ENCODE measurements at places on chromosomes 7 and 10. TPM values are rescaled to one million over a fixed set of nuclear protein-coding genes. Genes with fewer than 3 reads are reported as not detected.
A peak's percentile ranks its signal among the peaks of the same experiment; 100 is the strongest.

GRCh38 chr7:26645121-26645520, 219.3 kb downstream of the SKAP2 start:
- no peak for DNase-seq

DNA sequence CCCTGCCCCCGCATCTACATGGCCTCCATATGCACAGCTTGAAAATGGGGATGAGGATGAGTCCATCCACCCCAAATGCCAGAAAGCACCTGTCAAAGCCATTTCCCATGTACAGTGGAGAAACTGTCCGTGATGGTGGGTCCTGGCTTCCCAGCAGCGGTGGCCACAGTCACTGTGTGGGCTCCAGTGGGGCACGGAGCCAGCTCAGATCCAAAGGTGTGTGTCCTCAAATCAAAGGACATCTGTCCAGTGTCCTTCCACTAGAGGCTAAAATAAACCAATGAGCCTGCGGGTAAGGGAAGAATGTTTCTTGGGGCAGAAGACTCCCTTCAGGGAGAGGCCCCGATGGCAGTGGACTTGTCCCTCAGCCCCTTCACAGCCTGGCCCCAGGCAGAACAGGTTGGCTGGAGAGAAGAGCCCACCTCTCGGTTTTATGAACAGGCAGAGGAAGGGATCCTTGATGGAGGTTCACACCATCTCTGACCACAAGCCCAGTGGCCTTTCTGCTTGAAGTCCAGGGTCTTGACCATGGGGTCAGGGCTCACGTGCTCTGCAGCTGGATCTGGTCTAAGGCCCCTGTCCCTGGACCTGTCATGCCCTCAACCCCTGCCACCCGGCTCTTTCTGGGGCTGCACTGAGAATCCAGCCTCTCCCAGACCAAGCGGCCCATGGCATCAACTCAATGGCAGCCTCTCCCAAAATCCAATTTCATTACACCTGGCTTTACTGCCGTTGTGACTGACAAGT, 106.9 kb downstream of the TCERG1L start:
- no peak for DNase-seq

- DNase-seq, result no peak
These were observed 24.1 kb upstream of the CDCA7L start for GRCh38 chr7:21969822-21970221.

- DNase-seq, result no peak
These were observed 79.2 kb upstream of the PPP1R3C start for GRCh38 chr10:91711885-91712680.

- DNase-seq, result no peak
These were observed 988 bp upstream of the CD36 start for GRCh38 chr7:80637454-80637853.

- no peak for DNase-seq
These were observed 177.3 kb downstream of the TMEM178B start for GRCh38 chr7:141251180-141251579.

DNA sequence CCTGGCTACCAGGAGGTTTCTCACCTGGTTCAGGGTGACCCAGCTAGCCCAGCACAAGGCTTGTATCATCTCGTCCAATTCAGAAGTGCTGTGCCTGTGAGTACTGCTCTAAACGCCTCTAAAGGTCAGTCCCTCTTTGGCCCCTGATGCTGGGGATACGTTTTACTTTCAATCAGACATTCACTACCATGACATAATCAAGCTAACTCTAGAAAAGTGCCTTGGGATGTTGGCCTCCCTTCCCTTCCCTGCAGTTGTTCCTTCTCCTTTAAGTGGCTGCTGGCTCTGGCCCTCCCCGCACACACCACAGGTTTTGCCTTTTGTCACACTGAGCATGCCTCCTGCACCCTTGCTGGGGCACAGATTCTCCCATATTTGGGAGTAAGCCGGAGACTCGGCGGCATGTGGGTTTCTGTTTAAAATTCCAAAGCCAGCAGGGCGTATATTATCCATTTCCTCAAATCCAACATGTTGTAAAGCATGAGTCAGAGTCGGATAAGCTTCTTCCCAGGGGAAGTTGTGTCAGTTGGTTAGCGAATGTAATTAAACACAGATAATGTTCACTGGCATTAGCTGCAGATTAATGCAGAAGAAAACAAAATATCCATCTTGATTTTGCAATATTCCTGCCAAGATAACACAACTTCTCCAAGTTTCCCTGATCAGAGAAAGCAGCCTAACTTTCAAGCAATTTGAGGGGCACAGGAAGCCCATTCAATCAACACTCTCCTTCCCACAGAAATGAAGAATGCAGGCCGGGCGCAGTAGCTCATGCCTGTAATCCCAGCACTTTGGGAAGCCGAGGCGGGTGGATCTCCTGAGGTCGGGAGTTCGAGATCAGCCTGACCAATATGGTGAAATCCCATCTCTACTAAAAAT, 31.8 kb upstream of the VCL start:
- no peak for DNase-seq

DNA sequence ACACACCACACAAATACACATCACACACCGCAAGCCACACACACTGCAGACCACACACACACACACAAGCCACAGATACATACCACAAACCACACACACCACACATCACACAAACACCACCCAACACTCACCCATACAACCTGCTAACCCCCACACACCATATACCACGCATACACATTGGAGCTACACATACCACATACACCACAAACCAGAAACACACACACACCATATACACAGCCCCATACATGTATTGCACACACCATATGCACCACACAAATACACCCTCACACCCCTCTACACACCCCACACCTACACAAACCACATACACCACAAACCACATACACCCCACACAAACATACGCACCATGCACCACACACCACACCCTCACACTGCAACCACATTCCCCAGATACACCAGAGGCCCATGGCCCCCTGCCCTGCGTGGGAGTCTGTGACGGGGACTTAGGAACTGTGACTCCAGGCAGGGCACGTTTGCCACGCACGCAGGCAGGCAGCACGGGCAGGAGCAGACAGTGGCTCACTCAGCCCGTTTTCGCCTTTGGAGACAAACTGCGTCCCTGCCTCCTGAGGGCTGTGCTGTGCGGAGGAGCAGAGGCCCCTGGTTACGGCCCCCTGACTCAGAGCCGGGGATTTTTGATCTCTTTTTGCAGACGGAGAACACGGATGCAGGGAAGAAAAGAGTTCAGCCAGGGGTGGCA, 52.6 kb downstream of the TMEM209 start:
- peak; percentile 20 for DNase-seq

GRCh38 chr10:32995751-32996150, 37.7 kb upstream of the ITGB1 start:
- DNase-seq, result no peak

DNA sequence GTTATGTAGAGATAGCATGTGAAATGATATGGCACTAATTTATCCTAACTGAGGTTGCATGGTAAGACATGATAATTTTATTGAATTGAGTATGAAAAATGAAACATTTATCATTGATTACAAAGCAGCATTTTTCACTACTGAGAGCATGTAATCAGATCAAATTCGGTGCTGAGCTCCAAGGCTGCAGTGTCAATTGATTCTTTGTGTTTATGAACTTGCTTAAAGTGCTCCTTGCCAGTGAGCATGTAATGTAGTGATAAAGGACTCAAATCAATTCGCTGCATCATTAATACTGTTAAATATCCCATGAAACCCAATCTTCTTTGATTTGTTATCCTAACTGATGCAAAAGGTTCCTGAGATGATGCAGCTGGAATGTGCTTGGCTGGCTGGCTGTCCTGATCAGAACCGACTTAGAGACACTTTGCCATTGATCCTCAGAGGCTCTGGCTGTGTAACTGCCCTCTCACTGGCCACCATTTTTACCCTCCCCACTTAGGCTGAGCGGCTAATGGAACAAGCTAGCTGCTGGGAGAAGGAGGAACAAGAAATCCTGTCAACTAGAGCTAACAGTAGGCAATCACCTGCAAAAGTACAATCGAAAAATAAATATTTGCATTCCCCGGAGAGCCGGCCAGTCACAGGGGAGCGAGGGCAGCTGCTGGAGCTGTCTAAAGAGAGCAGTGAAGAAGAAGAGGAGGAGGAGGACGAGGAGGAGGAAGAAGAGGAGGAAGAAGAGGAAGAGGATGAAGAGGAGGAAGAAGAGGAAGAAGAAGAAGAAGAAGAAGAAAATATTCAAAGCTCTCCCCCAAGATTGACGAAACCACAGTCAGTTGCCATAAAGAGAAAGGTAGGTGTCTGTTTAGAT, 89.8 kb upstream of the SAMD8 start:
- DNase-seq, result no peak

DNA sequence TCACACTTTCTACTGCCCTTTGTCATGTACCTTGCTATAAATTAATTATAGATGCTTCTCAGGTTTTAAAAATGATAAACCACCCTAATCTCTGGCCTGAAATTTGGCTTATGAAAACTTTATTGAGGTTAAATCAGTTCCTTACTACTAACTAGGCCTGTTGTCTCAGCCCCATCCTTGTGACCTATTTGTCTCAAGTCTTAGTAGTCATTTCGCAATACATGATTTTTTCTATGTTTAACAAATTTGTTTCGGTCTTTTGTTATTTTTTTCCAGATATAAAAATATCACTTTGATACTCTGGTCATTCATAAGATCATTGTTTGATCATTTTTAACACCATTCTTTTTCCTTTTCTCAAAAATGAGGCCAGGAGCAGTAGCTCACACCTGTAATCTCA, 411.6 kb downstream of the GFRA1 start:
- no peak for DNase-seq

DNA sequence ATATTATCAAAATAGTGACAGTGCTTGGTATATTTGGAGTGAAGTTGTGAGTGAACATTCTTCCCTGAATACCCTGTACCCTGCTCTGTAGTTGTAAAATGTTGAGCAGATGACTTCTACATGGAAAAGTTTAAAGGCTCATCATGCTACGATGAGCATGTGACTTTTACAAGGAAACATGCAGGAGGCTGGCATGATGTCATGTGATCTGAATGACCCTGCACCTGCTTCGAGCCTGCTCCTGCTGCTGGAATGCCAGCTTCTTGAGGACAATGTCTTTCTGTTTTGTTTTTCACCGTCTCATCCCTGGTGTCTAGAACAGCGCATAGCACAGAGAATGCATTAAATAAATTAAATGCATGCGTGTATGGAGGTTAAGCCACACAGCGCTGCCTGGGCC, 5.4 kb upstream of the INPP5A start:
- no peak for DNase-seq

GRCh38 chr7:46930366-46930765, 651.5 kb downstream of the TNS3 start:
- DNase-seq, result no peak

DNA sequence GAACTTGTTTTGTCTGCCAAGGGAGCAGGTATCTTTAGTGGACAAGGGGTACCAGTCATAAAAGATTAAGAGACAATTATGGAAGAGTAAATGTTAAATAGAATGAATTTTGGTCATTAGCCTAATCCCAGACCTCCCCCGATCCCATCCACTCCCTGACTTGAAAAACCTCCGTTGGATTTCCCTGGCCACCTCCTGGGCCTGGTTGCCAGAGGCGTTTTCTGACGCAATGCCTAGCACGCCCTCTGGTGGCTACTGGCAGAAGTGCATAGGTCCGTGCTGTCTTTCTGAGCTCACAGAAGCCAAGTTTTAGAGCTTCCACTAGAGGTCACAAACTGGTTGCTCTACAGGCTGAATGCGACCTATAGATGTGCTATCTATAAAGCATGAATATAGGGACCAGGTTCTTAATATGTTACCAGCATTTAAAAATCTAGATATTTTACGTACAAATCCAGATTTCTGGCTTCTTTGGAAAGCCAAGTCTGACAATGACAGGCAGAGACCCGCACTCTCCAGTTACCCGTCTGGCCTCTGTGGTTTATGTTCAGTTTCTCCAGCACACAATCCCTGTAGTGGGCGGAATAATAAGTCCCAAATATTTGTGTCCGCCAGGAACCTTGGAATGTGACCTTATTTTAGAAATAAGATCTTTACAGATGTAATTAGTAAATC, 39.8 kb downstream of the SPOCK2 start:
- peak; percentile 92 for DNase-seq

- DNase-seq, result no peak
These were observed 798 bp downstream of the ZNF425 start for GRCh38 chr7:149125189-149125862.

- no peak for DNase-seq
These were observed 4.0 kb downstream of the CDCA7L start for GRCh38 chr7:21941611-21942141.

GRCh38 chr7:111886233-111886632, 320.0 kb downstream of the DOCK4 start:
- DNase-seq, result no peak

The MEOX2 gene
- total RNA-seq, result not detected

The IFIT3 gene
- 0.69 TPM for total RNA-seq

The PLPP4 gene
- total RNA-seq, result not detected

The NEUROD6 gene
- total RNA-seq, result not detected

The TET1 gene
- 20.6 TPM for total RNA-seq

The MSRB2 gene
- 9.5 TPM for total RNA-seq

The VAX1 gene
- not detected for total RNA-seq

The TDRD1 gene
- not detected for total RNA-seq

The CFTR gene
- total RNA-seq, result 0.07 TPM

Data from K562 (cell line).